ENCODE measurements at places on chromosomes 12 and 14.

DNA sequence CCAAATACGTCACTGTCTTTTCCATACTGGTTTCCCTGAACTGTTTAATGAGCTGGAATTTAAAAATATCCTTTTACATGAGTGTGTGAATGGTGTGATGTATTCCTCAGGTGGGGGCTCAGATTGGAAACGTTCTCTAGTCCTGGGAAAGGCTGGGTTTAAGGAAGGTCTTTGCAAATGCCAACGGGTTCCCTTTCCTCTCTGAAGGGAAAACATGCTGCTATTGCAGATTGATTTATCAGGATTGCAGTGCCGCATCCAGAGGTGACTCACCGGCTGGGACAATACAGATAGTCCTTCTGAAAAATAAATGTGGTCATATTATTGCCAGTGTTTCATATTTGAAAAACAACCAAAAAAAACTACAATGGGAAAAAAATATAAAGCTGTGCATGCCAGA lies 193.1 kb upstream of the FLRT2 start:
- DNase-seq = no peak

GRCh38 chr14:32050878-32051277 lies 26.2 kb upstream of the ARHGAP5 start:
- DNase-seq = no peak

DNA sequence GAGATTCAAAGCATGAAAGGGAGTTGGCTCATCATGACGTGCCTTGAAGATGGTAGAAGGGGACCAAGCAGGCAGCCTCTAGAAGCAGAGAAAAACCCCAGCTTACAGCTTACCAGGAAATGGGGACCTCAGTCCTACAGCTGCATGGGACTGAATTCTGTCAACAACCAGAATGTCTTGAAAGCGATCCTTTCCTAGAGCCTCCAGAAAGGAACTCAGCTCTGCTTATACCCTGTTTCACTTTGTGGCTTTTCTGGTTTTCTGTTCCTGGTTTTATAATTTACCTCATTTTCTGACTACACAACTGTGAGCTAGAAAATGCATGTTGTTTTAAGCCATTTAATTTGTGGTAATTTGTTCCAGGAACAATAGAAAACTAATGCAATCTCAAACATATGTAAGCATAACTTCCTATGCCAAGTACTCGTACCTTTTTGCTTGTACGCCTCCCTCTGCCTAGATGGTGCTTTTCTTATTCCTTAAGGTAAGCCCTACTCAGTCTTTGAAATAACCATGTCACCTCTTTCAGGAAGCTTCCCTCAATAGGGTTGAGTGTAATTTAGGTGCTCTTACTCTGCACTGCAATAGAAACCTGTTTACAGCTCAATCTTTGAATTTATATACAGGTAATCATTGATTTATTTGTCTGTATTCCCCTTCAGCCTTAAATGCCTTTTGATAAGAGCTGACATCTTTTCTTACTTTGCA lies 348.8 kb downstream of the TMEM117 start:
- no peak for DNase-seq

- peak; percentile 90 for DNase-seq
Measured at GRCh38 chr14:21087294-21088091, 11.0 kb downstream of the ZNF219 start.

- no peak for DNase-seq
Measured at GRCh38 chr14:35298351-35298750, 6.2 kb downstream of the PSMA6 start.

DNA sequence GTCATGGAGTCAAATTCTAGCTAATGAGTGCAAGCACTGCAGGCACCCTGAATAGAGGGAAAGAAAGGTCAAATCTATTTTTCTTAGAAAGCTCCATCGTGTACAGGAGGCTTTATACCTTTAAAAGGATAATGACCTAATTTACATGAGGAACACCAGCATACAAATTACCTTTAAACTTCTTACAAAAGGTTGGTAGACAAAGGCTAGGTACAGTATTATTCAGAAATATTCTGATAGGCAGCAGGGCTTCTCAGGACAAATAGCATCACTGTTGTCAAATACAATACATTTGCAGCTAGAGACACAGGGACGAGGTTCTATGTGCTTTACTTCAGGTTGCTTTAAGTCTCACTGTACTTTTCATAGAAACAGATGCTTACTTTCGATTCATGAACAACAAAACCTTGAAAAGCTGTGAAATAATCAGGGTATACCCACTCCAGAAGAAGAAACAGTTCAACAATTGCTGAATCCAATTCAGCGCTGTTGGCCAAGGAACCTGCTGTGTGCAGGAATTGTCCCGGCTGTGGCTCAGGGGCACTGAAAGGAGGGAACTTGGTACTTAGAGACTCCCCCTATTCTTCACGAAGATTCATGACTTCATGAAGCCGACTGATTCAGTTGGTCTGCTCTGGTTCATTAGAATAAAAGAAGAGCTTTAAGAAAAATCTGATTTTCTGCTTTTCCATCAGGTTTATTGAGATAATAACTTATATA lies 252.9 kb downstream of the PRKD1 start:
- no peak for DNase-seq

GRCh38 chr14:101884934-101885576 lies 79.3 kb upstream of the DYNC1H1 start:
- DNase-seq = no peak

DNA sequence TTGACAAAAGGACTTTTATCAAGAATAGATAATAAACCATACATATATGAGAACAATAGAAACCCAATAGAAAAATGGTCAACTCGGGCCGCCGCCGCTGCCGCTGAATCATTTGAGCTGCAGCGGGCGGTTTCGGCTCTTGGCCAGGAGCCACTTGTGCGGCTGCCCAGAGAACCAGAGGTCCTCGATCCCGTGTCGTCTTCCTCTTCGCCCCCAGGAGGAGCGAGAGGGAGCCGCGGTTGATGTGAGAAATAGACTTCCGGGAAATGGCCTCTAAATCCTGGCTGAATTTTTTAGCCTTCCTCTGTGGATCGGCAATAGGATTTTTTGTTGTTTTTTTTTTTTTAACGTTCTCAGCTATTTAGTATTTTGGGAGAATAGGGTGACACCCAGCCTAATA lies 44.8 kb downstream of the CPSF6 start:
- DNase-seq = peak; percentile 30

DNA sequence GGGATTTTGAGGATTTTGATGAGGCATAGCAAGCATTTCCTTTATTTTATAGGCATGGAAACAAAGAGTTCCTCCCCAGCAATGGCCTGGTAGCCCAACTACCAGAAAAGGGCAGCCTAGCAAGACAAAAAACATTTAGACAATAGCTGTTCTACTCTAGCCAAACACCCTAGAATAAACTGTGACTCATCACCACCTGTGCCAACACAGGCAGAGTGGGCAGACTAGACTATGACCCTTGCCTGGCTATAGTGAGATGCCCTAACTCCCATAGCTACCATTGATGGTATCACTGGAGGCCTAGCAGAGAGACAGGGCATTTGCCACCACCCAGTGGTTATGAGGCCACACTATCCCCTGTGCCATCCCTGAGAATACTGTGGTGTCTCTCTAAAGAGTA lies 15.5 kb upstream of the CCER1 start:
- DNase-seq = no peak

GRCh38 chr12:46886541-46887041 lies 60.8 kb upstream of the SLC38A4 start:
- no peak for DNase-seq

GRCh38 chr12:72010356-72010755 lies 71.7 kb downstream of the TPH2 start:
- no peak for DNase-seq

DNA sequence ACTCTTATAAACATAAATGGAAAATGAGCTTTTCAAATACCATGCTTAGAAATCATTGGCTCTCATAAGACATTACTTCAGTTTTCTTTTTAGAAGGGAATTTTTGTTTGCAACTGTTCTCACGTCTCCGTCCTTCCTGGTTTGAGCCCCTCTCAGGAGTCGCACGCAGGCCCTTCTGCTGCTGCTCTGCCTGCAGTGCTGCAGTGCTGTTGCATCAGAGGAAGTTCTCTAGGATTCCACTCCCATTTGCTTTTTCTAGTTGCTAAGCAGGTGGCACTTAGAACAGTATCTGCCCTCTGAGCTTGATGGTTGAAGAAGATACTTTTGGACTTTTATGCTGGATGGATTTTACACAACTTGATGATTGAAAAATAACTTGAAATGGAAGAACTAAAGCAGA lies 70.8 kb downstream of the SCN8A start:
- DNase-seq = no peak

DNA sequence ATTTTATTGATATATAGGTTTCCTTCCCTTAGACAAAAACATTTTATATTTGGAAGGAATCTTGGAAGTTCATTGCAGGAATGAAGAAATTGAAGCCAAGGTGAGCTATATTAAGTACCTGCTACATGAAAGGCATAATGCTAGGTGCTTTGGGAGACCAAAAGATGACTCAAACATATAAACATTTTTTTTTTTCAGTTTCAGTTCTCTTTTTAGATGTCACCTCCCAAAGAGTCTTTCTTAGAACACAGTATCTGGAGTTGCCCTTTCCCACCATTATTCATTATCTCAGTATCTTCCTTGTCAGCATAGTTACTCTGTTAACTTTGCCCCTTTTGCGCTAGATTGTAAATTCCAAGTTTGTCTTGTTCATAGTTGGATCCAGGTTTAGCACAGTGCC lies 1.1 kb downstream of the LIN52 start:
- no peak for DNase-seq

GRCh38 chr12:132710043-132710404 lies 618 bp upstream of the PGAM5 start:
- no peak for DNase-seq

GRCh38 chr12:59425798-59426197 lies 170.0 kb upstream of the SLC16A7 start:
- DNase-seq = no peak

GRCh38 chr12:2624543-2625288 lies 170.1 kb upstream of the FKBP4 start:
- peak; percentile 33 for DNase-seq

DNA sequence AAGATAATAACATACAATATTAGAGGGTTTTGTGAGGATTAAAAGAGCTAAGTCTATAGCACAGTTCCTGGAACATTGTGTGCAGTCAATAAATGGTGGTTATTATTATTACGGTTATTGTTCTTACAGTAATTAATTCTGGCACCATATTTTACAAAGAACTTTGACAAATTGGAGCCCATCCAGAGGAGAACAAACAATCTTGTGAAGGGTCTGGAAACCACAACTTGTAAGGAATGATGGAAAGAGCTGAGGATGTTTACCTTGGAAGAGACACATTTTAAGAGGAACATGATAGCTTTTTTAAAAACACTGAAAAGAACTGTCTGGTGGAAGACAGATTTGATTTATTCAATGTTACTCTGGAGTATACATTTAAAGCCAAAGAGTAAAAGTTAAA lies 150.5 kb upstream of the KRR1 start:
- no peak for DNase-seq

GRCh38 chr14:87434680-87435079 lies 558.3 kb downstream of the GALC start:
- no peak for DNase-seq

DNA sequence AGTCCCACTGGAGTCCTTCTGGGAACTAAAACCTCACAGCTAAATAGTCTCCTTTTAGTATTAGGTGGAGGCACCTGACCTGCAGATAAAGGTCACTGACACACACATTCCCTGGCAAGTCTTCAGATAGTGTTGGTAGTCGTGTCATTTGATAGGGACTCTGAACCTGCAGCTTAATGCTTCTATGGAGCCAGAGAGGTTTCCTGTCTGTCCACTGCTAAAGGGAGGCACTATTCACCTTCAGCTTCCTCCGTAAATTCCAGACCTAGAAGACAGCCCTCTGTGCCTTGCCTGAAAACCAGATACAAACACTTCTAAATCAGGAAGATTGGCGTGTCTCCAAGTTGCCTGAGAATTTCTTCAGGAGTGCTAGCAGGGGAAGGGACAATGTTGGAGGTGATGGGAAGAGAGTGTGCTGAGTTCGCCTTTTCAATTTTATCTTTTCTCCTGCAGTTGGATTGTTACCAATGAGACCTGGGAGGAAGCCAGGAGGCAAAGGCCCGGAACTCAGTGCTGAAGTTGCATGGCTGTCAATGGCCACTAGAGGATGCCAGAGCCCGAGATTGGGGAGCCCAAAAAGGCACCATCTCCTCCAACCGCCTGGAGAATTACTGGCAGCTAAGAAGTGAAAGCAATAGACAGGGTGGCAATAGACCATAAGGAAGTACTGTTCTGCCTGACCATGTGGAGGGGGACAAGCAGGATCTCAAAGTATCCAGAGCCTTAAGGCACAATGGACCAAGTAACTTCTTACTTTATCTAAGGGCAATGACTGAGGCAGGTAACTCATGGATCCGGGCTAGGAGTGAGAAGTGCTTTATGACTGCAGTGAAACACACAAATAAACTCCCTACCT lies 81.6 kb upstream of the SCAF11 start:
- DNase-seq = peak; percentile 50

GRCh38 chr14:71355324-71356201 lies 448.3 kb downstream of the PCNX1 start:
- no peak for DNase-seq

DNA sequence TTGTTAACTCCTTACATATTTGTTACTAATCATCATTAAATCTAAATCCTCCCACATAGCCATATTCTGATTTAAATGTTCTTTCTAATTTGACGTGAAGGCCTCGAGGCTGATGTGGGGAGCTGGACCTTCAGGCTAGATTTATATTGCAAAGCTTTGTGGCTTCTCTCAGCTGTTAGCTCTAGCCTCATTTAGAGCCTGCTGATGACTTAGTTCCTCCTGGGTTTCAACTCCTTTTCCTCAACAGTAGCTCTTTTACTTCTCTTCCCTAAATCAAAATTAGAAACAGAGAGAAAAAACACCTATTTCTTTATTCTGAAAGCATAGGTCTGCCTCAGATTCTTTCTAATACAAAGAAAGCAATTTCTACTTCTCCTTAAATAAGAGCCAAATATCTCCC lies 477.5 kb upstream of the CCDC196 start:
- no peak for DNase-seq

Data from HFF-Myc (cell line).